ENCODE measurements at places on chromosomes 12 and 14. TPM values are rescaled to one million over a fixed set of nuclear protein-coding genes. Genes with fewer than 3 reads are reported as not detected.

The FKBP11 gene
- 21.8 TPM for total RNA-seq

- DNase-seq = no peak
These were observed 1.5 kb downstream of the APOLD1 start for GRCh38 chr12:12786706-12787601.

- no peak for DNase-seq
These were observed 6.5 kb downstream of the NAB2 start for GRCh38 chr12:57095440-57095839.

- DNase-seq = no peak
These were observed 112.8 kb downstream of the EGLN3 start for GRCh38 chr14:33837943-33838683.

The ATF7IP gene
- 21.3 TPM for total RNA-seq

- DNase-seq = no peak
These were observed 1.1 kb upstream of the KRT3 start for GRCh38 chr12:52796839-52797528.

DNA sequence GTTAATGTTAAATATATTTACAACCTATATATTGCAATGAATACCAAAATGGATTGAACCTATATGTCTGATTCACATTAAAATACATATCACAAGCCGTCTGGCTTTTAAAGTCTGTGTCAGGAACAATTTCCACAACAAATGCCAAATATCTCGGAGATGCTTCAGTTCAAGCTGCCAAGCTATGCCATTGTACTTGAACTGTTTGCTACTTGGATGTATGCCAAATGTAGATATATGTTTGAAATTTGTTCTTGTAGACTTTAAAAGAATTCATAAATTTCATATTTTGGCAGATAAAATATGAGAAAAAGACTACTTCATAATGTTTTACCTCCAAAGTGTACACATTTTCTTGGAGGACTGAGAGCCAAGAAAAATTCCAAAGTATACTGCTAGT is 37.0 kb downstream of the WASHC3 start:
- no peak for DNase-seq

- no peak for DNase-seq
These were observed 170.4 kb upstream of the AVPR1A start for GRCh38 chr12:63321373-63321772.

All from epithelial cell of proximal tubule (primary cell).